ENCODE measurements at places on chromosomes 7 and 10.

DNA sequence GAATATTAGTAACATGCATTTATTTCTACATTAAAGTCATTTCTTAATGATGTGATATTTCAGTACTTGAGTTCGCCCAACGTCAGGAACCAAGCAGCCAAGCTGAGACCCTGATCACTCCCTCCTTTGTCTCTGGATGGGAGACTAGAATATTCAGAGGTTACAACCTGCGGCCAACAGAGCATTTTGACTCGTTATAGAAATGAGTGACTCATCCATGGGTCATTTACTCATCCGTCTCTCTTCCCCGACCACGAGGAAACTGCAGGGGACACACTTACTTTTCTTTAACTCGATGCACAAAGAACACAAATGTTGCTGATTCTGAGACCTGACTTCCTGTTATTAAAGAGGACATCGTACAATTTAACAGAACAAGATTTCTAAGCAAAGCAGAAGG lies 343.3 kb downstream of the FRMD4A start:
- DNase-seq: no peak

DNA sequence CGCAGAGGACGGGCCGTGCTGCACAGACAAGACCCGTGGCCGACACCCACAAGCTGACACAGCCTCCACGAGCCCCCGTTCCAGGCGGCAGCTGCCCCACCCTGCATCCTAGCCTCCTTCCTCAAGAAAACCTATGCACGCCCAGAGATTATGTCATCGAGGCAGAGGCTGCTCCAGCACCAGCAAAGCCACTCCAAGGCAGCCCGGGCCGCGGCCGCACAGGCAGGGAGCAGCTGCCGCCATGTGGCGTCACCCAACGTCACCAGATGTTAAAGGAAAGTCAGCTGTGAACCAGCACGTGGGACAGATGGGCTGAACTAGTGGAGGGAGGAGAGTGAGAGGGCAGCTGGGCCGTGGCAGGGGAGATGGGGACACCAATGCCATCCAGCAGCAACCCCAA lies 59.8 kb downstream of the STK32C start:
- DNase-seq: no peak

GRCh38 chr7:9175871-9176270 lies 742.5 kb downstream of the NXPH1 start:
- peak; percentile 24 for DNase-seq

GRCh38 chr7:39446546-39446945 lies 119.7 kb upstream of the YAE1 start:
- DNase-seq: no peak

- DNase-seq: no peak
Observed at GRCh38 chr7:25830215-25830614, 321.8 kb upstream of the NFE2L3 start.

DNA sequence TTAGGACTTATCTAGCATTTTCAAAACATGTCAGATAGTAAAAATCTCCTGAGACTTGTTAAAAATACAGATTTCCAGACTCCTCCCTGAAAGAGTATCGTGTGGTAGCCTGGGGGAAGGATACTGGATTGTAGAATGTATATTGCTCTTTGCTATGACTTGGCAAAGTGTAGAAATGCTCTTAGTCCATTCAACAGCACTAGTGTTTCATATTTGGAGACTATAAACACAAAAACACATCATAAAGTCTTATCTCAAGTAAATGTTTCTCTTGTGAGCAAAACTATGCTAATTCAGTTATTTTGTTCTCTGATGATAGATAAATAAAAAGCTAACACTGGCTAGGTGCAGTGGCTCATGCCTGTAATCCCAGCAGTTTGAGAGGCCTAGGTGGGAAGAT lies 137.5 kb upstream of the PRPS1L1 start:
- DNase-seq: no peak

GRCh38 chr7:139387594-139387993 lies 27.9 kb downstream of the LUC7L2 start:
- no peak for DNase-seq

DNA sequence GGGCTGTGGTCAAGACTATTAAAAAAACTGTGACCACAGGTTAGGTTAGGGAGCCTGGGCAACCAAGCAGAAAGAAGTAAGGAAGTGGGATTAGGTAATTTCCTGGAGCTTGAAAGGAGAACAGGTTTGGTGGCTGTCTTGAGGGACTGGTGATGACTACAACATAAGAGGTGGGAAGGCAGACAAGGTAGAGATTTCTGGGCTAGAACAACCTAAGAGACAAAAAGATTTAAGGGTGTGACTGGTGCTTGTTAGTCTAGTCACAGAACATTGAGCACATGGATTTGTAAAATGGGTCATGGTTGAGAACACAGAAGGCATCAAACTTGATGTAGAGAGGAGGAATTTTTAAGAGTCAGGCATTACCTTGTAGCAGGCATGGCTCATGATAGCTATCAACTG lies 123.7 kb upstream of the ASAH2 start:
- DNase-seq: no peak

DNA sequence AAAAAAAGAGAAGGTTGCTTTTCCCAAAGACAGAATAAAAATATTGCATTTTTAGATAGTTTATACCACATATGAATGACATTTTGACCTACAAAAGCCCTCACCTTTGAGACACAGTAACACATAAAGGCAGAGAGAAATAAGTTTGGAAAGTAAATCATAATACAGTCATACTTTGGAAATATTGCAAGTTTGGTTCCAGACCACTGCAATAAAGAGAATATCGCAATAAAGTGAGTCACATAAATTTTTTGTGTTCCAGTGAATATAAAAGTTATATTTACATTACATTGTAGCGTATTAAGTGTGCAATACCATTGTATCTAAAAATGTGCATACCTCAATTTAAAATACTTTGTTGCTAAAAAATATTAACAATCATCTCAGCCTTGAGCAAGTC lies 40.3 kb downstream of the CCDC71L start:
- DNase-seq: no peak

DNA sequence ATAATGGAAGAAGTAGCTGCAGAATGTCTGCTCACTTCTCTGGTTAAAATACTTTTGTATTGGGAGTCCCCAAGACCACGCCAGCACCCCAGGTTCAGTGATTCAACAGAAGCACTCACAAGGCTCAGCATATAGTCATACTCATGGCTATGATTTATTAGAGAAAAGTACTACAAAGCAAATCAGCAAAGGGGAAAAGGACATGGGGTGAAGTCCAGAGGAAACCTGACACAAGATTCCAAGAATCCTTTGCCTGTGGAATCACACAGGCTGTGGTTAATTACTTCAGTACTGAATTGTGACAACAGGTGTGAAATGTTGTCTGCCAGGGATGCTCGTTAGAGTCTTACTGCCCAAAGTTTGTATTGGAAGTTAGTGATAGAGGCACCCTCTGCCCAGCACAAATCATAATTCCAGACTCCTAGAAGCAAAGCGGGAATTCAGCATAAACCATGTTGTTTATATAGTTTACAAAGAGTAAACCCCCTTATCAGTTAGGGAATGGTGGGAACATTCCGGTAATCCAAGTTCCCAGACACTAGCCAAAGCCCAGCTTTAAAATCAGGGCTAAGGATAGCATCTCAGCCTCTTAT lies 79.4 kb downstream of the HYCC1 start:
- no peak for DNase-seq

Data from spinal cord (tissue), 10 donors.